ENCODE measurements at places on chromosomes 2 and 18.

DNA sequence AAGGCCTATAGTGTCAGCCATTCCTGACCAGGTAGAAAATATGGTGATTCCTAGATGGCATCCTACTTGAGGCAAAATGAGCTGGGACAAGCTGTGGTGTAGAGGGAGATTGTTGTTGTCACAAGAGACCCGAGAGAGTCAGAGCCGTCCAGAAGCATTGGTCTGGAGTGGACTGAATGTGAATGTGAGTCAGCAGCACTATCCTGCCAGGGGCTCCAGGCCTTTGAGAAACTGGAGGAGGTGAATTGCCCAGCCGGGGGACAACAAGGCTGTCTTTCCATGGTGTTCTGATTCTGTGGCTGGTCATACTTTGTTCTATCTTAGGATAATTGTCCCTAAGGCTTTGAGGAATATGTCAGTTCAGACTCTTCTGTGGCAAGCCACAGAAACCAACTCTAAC lies 29.4 kb upstream of the EIF2AK3 start:
- DNase-seq: no peak

DNA sequence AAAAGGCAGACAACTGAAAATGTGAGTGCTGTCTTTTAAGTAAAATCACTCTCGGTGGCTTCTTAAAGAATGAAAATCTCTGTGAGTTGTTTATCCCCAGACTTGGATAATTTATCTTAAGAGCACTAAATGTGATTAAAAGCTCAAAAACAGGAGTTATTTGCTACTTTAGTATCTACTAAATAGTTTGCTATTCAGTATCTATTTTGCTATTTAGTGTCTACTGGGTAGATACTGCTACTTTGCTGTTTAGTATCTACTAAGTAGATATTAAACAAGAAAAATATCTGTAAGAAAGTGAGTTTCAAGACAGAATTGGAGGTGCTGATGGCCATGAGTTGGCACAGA lies 1.4 kb upstream of the KCNG3 start:
- DNase-seq: no peak

- no peak for DNase-seq
Observed at GRCh38 chr2:60054571-60055340, 498.7 kb downstream of the BCL11A start.

GRCh38 chr2:181077128-181077709 lies 96.8 kb downstream of the UBE2E3 start:
- DNase-seq: no peak

GRCh38 chr2:8796315-8796848 lies 41.0 kb downstream of the KIDINS220 start:
- no peak for DNase-seq

DNA sequence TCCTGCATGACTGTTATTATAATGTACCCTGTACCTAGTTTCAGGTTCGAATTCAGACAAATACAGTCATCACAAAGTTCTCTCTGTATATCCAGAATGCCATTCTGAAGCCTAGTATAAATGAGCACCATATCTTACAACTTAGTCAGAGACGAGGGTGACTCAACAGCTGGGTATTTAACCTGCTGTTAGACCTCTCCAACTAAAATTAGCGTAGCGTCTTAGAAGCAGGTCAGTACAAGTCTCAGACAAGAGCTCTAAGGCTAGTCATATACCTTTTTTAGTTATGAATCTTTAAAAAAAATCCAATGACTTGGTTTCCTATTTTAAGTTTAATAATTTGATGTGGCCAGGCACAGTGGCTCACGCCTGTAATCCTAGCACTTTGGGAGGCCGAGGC lies 74.1 kb downstream of the CABYR start:
- no peak for DNase-seq

- peak; percentile 24 for DNase-seq
Observed at GRCh38 chr18:74040459-74041332, 106.9 kb downstream of the FBXO15 start.

Data from activated T-helper 1 cell treated with Interleukin-2 at 50 U/mL for 16 hours (primary cell).